AG10803 (cell line): ENCODE measurements at places on chromosomes 4 and X.

DNA sequence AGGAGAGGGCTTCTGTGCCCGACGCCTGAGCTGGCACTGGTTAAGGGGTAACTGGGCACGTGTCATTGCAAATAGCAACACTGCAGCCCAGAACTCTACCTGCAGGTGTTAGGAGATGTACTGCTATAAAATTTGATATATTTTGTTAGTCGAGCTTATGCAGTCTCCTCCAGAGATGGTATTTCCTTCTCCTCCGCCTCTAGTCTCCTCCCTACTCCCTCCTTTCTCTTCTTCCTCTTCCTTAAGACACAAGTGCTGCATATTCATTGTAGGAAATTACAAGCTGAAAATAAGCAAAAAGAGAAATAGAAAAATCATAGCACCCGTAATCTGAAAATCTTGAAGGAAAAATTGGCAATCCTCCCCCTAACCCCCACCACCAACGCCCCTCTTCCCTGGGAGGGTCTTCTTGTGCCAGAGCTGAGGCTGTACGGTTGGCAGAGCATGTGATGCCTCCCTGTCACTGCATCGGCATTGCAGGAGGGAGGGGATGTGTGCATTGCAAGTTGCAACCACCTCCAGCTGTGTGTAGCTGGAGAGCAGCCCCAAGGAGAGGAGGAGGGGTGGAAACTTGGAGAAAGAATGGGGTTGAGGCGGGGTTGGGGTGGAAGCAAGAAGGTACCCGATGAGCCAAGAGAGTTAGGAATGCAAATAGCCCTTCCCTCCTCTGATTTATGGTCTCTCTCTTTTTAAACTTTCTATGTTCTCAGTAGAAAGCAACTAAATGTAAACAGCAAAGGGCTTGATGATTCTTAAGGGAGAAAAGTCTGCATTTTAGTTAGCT is 48.3 kb upstream of the MND1 start:
- DNase-seq: peak; percentile 90

GRCh38 chr4:8370835-8371595 is 69.5 kb downstream of the ACOX3 start:
- DNase-seq: no peak

DNA sequence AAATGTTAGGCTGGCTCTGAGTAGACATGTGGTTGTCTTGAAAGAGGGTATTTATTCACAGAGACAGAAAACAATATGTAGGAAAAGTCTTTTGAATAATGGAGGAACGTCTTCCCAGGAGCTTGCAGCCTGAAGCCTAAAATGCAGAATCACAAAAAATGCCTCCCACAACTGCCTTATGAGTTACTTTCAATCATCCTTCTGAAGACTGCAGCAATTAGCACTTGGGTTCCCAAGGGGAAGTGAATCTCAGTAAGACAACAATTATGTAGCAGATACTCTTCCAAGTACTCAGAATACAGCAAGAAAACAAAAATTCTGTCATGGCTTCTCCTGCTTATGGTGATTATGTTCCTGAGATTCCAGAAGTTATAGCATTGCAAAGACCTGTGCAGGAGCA is 166.6 kb upstream of the TBL1X start:
- no peak for DNase-seq

GRCh38 chrX:20515841-20516461 is 249.2 kb upstream of the RPS6KA3 start:
- peak; percentile 82 for DNase-seq

DNA sequence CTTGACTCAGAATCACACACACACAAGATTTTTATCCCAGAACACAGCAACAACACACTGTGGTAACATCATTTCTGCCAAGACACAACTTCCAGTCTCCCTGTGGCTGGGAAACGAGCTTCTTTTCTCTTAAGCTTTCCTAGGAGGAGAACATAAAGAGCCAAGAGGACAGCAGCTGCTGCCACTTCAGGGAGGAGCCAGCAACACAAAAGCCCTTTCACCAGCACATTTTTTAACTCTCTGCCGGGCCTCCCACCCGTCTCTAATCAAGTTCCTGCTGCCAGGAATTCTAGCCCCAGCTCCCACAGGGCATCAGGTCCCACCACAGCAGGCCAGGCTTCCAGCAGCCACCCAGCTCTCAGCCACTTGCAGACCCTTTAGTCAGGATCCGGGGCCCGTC is 22.4 kb downstream of the FAT1 start:
- DNase-seq: peak; percentile 68

GRCh38 chr4:6319530-6320150 is 50.0 kb downstream of the WFS1 start:
- no peak for DNase-seq

- DNase-seq: no peak
These were observed 35.0 kb downstream of the INTU start for GRCh38 chr4:127667772-127668171.

DNA sequence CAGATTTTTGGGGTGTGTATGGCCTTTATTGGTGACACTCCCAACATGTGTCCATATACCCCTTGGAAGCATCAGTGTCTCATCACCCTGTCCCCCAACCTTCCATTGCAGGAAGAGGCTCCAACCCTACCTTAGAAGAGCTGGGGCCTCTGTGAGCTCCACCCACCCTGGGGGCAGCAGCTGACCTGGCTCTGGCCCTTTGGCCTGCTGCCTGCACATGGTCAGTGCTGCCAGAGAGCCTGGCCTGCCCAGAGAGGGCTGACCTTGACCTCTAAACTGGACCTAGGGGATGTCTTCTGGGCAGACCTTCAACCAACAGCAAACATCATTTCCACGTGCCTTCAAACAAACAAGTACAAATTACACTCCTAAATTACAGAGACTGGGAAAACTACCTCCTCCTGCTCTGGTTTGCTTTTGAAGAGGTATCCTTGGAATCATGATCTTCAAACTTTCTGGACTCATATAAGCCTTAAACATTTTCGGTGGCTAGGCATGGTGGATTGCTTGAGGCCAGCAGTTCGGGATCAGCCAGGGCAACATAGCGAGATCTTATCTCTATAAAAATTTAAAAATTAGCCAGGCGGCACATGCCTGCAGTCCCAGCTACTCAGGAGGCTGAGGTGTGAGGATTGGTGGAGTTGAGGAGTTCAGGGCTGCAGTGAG is 27.3 kb upstream of the KIAA0232 start:
- no peak for DNase-seq

DNA sequence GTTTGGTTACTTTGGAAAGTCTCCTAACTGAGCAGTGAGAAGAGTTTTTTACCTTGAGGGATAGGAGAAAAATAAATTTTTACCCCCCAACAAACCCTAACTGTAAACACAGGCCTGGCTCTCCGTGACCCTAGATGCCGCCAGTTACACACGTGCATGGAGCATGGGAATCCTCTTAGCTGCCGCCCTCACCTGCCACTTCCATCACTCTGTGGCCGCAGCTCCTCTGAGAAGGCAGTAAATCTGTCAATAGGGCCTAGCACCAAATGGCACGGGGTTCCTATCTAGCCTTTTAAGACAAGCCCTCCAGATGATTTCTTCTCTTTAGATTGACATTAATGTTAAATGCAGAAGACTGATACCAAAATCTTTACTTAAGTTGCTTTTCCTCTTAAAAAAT is 330.3 kb upstream of the FAM241A start:
- no peak for DNase-seq

DNA sequence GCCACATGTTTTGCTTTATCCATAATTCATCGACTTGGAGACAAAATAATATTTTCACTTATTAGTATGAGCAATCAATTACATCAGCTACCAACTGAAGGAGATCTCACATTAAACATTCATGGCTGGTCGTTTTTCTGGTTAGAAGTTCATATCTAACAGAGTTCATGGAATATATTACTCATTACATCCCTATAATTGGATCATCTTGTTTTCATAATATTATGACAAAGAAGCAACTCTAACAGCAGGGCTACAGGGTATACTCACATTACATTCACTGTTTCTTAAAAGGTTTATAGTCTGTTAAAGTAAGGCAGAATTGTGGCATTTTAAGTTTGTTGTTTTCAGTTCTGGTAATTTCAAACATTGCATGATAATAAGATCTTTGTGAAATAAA is 33.0 kb downstream of the GSTCD start:
- peak; percentile 3 for DNase-seq

DNA sequence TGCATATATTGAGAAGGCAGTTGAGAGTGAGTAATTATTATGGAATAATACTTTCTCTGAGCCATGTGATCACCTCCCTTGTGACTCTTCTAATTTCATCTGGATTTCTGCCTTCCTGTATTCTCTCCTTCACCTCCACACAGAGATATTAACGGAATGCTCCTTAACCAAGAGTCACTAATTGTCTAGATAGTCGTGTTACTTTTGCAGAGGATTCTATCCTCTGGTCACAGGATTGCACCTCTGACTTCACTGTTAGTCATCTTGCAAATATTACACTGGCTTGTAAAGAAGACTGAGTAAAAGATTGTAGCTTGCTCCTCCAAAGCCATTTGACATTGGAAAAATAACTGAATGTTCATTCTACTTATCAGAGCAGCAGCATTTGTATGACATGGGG is 160.9 kb downstream of the SH2D1A start:
- DNase-seq: peak; percentile 33

- DNase-seq: no peak
These were observed 38.4 kb downstream of the BCORL1 start for GRCh38 chrX:130020661-130021324.

DNA sequence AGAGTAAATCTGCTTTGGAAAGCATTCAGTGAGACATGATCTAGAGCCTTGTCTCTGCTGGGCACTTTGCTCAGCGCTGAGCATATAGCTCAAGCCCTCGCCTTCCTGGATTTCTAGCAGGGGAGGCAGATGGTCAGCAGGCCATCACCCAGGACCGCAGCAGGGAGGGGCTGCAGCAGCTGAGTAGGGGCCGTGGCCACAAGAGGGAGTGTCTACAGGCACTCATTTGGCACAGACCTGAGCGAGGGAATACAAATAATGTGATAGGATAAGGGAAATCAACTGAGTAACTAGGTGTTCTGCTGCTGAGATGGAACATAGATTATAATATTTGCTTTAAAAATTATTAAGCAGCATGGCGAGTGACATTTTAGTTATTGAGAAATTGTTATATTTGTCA is 30.2 kb downstream of the OFD1 start:
- no peak for DNase-seq

DNA sequence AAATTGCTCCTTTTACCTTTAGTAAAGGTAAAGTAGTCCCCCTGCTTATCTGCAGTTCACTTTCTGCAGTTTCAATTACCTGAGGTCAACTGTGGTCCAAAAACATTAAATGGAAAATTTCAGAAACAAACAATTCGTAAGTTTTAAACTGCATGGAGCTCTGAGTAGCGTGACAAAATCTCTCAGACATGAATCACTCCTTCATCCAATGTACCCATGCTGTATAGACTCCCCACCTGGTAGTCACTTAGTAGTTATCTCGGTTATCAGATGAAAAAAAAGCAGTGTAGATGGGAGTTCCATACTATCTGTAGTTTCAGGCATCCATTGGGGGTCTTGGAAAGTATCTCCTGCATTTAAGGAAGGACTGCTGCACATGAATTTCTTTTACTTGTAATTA is 7.7 kb downstream of the UNC5C start:
- no peak for DNase-seq

- DNase-seq: no peak
These were observed 75.6 kb downstream of the PRSS12 start for GRCh38 chr4:118277243-118277642.

DNA sequence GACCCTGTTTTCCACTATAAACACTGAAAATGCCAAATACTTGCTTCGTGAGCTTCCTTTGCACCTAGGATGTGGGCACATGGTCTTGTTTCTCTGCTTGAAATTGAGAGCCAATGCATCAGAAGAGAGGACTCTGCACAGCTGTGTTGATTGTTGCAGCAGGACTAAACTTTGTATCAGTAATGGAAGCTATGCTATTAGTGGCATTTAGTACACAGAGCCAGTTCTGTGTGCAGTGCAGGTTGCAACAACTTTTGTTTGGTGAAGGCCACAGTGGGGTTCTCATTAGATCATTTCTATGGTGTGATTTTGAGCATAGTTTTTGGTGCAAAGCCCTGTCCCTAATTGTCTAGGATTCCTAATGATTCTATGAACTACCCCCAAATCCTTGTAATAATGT is 54.4 kb upstream of the ANKRD17 start:
- DNase-seq: no peak

- DNase-seq: no peak
These were observed 115.6 kb upstream of the NKX1-1 start for GRCh38 chr4:1521821-1522361.

DNA sequence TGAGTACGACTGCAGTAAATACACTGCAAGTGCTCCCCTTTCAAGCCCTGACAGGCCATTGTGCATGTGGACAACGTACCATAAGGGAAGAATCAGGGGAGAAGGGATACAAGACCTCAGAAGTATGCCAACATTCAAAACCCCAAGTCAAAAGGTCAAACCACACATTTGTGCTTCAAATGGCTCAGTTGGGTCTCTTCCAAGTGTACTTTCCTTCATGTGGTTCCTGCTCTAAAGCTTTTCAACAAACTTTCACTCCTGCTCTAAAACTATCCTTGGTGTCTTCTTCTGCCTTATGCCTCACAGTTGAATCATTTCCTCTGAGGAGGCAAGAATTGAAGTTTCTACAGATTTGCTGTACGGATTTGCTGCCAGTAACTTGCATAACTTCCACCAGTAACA is 305.7 kb upstream of the SLIT2 start:
- peak; percentile 99 for DNase-seq

- no peak for DNase-seq
These were observed 2.2 kb downstream of the RNF150 start for GRCh38 chr4:141130947-141131605.

DNA sequence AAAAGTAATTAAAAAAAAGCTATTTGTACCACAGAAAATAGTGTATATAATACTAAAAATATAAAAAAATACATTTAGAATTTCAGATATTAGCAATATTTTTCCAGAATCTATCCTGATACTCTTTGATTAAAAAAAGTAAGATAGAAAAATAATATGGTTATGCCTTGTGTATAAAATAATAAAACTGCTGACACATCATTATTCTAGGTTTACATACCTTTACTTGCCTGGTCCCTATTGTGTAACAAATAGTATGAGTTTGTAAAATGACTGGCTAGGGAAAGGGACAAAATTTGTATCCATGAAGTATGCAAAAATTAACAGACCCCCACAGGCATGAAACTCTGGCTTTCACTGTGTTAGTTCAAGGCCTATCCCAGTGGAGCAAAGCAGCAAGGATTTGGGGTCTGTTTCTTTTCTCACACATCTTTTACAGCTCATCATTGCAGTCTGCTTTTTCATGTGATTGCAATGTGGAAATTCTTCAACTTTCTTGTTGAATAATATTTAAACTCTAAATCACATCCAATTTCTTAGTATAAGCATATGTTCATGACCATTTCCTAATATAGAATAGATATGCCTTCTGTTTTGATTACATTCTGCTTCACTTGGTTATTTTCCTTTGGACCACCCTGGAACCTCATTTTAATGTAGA is 136.7 kb upstream of the PCDH18 start:
- DNase-seq: no peak

GRCh38 chrX:109184506-109185139 is 297.3 kb downstream of the GUCY2F start:
- DNase-seq: no peak
